NCI-H1092 treated with DMSO at 0.1 percent for 48 hours (cell line): ENCODE measurements at places on chromosomes 7 and 10.

DNA sequence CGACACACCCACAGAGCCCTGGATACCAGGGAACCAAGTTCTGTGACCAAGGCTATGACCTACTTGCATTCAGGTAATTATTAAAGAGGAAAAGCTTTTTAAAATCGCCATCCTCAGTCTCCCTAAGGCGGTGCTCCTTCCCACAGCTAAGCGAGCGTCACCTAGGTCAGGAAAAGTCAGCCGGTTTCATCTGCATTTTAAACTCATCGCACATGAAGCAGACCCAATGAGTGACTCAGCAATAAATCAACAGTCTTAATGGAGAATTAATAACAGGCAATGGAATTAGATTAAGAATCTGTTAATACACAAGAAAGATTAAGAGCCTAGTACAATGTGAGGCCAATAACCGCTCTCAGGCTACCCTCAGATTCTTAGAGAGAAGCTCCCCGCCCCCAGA lies 59.2 kb downstream of the HSPA12A start:
- no peak for DNase-seq

DNA sequence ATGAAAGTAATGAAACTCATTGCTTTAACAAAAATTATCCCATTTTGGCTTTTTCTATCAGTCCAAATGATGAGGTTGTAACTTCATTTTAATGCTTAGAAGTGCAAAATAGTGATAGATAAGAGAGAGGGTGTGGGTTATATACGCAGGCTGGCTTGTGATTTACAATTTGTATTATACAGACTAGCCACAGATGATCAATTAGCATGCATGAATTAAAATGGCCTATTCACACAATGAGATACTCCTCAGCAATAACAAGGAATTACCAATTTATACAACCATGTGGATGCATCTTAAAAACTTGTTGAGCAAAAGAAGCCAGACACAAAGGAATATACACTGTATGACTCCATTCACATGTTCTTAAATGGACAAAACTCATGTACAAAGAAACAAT lies 45.4 kb upstream of the JAZF1 start:
- no peak for DNase-seq

DNA sequence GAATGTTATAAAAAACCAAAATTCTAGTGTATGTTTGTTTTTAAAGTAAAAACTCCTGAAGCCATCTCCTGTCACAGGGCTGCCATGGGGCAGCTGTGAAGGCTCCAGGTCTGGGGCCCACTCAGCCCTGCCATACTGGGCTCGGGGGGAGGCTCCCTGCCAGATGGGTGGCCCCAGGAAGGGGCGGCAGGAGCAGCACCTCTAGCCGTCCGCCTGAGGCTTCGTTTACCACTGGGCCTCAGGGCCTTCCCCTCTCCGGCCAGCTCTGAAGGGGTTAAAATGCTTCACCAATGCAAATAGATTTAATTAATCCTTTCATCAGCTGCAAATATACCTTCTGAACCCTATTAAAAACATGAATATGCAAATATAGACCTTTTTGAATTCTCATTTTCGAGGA lies 139.0 kb downstream of the ELFN1 start:
- DNase-seq: no peak

DNA sequence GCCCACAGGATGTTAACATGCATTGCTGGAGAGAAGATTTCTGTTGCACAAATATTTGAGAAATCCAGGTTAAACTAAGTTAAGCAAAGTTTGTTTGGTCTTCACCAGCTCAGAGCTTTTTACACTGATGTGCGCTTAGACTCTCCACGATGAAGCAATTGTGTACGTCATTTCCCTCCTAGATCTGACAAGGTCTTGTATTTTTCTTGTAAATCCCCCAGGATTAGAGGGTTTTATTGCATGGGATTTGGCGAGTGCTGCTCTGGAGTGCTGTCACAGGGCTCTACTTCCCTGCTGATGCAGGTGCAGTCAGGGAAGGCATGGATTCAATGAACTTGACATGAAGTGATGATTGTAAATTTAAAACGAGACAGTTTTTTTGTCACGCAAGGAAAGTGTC lies 173.3 kb downstream of the PDE1C start:
- DNase-seq: no peak

GRCh38 chr10:117677239-117677638 lies 134.7 kb downstream of the EMX2 start:
- DNase-seq: no peak

- no peak for DNase-seq
Observed at GRCh38 chr10:70885931-70886903, 2.1 kb downstream of the PCBD1 start.

DNA sequence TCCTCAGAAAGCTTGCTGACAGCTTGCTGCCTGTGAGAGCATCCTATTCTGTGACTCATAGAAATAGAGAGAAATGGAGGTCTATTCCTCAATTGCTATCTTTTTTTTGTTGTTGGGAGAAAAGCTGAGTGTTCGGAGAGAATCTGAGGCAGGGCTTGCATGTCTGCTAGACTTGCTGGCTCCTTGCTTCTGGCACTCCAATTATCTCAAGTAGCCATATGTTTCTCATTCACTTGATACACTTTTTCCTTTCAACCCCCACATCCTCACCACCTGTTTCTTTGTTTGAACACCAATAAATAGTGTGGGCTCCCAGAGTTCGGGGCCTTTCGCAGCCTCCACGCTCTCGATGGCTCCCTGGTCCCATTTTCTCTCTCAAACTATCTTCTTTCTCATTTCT lies 172.2 kb downstream of the SH2D4B start:
- DNase-seq: no peak

- no peak for DNase-seq
Observed at GRCh38 chr10:4316161-4316810, 509.7 kb upstream of the AKR1E2 start.

- no peak for DNase-seq
Observed at GRCh38 chr10:131569851-131570715, 258.6 kb upstream of the TCERG1L start.

DNA sequence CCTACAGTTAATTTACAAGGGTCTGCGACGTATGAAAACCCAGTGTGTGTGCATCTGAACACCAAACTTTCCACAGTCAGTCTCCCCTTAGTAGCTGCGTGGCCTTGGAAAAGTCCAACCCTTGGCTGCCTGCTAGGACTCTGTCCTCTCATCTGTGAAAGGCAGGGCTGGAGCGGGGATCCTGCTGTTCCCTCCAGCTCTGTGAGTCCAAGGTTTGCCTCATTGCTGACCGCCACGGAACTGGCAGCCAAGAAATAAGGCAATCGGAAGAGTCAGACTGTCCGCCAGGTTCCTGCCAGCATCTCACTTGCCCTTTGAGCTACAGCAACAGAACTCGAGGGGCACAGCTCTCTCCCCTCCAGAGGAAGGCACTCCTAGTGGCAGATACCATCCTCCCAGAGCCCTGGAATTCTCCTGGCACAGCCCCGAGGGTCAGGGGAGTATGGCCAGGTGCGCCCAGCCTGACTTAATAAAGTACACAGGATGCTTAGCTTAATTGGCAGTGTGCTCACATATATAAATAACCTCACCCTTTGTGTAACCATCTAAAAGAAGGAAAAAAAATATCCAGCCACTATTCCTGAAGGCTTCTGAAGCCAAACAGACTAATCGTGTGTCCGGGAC lies 530.1 kb upstream of the FOXK1 start:
- DNase-seq: no peak

DNA sequence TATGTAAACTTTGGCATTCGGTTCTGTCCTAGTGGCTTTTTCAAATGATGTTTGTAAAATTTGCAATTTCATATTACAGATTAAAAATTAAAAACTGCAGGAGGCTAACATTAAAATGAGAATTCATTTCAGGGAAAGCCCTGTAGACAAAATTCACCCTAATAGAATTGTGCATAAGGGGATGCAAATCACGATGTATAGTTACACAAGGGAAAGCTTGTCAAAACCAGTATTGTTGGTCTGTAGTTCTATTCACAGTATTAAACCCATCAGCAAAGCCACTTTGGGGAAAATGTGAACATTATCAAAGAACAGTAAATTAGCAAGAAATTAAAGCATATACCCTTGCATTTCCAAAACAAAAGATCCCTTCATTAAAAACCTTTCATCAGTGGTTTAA lies 39.9 kb upstream of the MKI67 start:
- no peak for DNase-seq

DNA sequence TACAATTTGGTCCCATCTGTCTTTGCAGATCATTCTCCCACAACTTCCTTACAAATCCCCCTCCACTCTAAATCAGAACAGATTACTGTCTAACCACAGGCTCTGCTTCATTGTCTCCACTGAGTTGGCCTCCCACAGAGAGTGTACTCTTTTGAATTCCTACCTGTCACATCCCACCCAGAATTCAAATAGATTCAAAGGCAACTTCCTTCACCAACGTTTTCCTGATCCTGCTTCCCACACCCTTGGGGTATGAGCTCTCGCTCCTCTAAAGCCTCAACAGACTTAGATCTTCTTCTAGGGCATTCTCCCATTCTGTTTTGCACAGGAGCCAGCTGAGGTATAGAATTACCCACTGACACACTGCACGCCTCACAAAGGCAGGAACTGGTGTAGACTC lies 197.8 kb upstream of the CDCA7L start:
- no peak for DNase-seq

DNA sequence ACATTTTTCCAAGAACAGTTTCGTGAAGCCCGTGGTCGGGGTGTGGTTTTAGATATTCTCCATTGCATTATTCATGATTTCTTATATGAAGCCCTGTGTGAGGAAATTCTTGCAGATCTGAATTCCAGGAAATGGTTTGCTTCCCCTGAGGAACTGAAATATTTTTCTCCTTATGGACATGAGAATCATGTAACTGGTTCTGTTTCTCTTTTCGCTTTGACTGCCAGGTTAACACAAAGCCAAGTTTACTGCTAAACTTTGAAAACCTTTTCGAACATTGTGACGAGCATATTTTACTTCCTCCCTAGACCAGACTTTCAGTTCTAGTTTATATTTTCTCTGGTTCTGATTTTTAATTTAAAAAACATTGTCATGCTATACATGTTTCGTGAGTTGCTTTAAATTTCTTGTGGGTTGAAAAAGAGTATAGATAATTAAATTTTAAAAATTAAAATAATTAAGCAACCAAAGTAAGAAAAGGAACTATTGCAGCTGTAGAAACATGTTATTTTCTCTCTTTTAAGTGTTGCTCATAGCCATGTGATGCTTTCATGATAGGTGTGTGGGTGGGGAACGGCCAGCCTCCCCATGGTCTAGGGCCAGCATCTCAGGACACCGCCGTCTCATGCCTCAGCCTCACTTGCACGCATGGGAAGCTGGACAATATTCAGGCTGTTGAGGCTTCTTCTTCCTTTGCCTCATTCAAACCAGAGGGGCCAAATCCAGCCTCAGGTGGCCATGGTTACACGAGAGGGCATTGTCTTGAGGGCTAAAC lies 97.1 kb downstream of the CREB5 start:
- DNase-seq: no peak

DNA sequence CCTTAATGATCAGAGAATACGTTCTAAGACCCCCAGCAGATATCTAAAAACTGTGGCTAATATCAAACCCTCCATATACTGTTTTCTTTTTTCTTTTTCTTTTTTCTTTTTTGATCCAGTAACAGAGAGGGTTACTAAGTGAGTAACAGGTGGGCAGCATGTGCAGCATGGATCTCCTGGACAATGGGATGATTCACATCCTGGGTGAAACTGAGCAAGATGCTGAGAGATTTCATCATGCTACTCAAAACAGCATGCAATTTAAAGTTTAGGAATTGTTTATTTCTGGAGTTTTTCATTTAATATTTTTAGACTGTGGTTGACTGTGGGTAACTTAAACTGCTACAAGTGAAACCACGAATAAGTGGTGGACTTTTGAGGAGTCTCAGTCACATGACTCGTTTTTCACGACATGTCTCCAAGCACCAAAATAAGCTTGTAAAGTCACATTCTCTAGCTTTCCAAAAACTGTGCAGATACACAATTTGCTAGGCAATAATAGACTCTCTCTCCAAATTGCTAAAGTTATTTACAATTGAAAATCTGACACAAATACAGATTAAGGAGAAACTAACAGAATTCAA lies 716.2 kb downstream of the NXPH1 start:
- no peak for DNase-seq

DNA sequence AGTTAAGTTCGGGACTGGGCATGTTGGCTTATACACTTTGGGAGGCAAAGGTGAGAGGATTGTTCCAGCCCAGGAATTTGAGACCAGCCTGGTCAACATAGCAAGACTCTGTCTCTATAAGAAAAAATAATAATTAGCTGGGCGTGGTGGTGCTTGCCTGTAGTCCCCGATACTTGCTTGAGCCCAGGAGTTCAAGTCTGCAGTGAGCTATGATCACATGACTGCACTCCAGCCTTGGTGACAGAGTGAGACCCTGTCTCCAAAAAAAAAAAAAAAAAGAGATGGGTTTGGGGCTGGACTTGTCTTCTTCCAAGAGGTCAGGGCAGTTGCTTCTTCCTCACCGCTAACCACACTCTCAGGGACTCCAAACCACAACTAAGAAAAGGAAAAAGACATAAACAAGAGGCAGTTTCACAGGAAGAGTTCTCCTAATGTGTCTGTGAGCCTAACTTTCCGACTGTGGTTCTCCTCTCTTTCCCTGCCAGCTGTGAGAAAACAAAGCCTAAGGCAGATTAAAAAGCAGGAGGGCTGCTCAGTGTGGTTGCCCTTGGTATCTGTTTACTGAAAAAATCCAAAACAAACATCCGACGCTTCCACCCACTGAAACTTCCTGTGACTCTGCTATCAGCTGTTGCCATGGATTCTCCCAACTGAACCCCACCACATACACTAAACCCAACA lies 2.4 kb upstream of the SERPINE1 start:
- DNase-seq: no peak

DNA sequence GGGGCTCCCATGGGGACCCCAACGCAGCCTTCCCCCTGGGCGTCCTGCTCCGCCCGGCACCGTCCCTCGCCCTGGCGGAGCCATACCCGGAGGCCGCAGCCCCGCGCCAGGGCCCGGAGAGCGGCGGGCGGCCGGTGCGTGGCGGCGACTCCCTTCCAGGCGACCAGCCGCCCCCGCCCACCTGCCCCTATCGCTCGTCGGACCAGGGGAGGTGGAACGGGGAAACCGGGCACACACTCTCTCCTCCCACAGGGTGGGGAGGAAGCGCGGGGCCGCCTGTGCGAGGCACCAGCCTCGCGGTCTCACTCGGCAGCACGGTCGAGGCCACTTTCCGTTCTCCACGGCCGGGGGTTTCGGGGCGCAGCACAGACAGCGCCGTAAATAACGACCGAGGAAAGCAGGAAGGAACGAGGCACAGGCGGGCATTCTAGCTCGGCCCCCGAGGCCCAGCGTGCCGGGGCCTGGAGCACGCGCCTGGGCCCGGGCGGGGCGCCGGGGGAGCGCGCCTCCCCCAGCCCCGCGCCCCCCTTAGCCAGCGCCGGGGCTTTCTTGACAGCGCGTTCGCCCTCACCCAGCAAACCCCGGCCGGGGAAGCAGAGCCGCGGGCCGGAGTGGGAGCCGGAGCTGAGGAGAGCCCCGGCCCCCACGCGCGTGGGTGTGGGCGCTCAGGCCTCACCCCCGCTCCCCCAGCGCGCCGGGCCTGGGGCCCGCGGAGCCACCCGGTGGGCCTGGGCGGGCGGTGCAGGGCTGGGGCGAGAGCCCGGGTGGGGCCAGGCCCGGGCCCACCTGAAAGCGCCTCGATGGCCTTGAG lies 936 bp downstream of the IGF2BP3 start:
- no peak for DNase-seq

- DNase-seq: no peak
Observed at GRCh38 chr10:44380829-44381600, 3.9 kb downstream of the CXCL12 start.

- DNase-seq: peak; percentile 41
Observed at GRCh38 chr7:140512317-140513000, 33.2 kb upstream of the MKRN1 start.
